Activated CD4-positive, alpha-beta T cell treated with anti-CD3 and anti-CD28 coated beads, Interleukin-2, amount 10 ng/mL, durations not matched to agents 7 days and 5 days (primary cell): ENCODE measurements at places on chromosomes 7 and 10. TPM values are rescaled to one million over a fixed set of nuclear protein-coding genes. Genes with fewer than 3 reads are reported as not detected.

GRCh38 chr7:111475959-111476358 lies 86.3 kb downstream of the IMMP2L start:
- no peak for DNase-seq

GRCh38 chr7:75835688-75836285 lies 22.2 kb upstream of the CCL24 start:
- no peak for DNase-seq

GRCh38 chr7:71527213-71527612 lies 395.3 kb downstream of the GALNT17 start:
- no peak for DNase-seq

DNA sequence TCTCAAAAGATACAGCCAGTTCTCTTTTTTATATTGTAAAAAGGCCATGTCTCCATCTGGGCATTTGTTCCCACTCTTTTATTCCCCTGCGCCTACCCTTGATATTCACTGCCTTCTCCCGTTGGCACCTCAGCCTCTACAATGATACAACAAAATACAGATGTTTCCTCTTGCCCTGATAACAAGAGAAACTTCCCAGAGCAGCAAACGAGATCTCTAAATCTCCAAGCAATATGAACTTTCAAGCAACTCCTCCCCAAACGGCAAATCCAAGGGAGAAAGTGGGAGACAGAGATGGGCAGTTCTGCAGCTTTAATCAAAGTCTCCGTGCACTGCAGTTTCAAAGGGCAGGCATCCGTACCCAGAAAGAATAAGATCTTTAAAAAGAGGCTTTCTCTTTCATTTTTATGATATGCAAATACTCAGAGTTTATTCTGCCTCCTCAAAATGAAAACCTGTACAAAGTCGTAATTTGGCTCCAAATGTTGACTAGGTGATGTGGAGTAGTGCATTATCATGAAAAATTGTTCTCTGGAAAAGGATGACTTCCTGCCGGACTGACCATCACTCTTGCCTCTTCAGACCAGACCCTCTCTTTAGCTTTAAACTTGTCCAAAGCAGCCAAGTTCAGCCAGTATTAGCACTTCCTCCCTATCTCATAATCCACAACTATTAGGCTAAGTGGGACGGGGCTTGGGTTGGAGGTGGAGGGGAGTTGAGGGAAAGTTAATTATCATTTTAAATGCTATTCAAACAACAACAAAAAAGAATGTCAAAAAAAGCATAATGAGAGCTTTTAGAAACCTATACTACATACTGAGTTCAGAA lies 682 bp downstream of the HGF start:
- DNase-seq, result no peak

DNA sequence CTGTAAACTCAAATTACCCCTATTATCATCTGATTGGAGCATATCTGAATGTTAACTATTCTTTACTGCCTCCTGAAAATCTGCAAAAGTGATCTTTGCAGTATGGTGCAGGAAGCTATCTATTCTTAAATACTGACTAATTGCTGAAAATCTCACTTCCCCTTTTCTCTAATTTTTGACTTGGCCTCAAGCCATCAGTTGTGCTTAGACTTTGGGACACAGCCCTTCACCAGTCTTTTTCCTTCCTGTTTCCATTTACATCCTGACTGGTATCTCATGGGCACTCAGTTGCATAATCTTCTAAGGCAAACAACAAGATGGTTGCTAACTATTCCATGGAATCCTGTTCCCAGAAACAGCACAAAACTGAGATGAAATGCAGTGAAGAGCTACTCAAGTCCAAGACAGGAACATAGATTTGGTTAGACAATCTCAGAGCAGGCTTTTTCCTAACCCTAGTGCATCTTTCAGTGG lies 228.5 kb downstream of the SORCS1 start:
- DNase-seq, result no peak

DNA sequence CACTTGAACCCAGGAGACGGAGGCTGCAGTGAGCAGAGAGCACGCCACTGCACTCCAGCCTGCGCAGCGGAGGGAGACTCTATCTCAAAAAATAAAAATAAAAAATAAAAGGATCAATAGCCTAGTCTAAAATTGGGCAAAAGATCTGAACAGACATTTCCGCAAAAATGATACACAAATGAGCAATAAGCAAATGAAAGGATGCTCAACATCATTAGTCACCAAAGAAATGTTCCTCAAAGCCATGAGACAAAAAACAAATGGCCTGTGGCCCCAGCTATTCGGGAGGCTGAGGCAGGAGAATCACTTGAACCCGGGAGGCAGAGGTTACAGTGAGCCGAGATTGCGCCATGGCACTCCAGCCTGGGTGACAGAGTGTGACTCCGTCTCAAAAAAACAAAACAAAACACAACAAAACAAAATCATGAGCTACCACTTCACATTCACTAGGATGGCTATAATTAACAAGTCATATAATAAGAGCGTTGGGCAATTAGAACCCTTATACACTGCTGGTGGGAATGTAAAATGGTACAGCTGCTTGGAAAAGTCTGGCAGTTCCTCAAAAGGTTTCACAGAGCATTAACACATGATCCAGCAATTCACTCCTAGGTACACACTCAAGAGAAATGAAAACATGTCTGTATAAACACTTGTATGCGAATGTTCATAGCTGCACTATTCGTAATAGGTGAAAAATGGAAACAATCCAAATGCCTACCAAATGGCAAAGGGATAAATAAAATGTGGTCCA lies 3.1 kb downstream of the DAGLB start:
- DNase-seq, result no peak

- DNase-seq, result no peak
These were observed 483.0 kb downstream of the MAGI2 start for GRCh38 chr7:78970440-78970916.

GRCh38 chr10:1188558-1189135 lies 132.5 kb downstream of the WDR37 start:
- DNase-seq, result no peak

DNA sequence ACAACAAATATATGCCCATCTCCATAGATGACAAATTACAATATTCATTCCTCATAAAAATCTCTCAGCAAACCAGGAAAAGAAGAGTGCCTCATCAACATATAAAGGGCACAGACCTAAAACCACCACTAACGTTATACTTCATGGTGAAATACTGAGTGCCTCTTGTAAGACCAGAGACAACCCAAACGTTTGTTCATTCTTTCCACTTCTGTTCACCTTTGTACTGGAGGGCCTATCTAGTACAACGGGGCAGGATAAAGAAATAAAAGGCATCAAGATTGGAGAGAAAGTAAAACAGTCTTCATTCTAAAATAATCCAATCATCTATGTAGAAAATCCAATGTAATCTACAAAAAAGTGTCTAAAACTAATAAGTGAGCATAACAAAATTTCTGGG lies 79.1 kb downstream of the LARP4B start:
- no peak for DNase-seq

DNA sequence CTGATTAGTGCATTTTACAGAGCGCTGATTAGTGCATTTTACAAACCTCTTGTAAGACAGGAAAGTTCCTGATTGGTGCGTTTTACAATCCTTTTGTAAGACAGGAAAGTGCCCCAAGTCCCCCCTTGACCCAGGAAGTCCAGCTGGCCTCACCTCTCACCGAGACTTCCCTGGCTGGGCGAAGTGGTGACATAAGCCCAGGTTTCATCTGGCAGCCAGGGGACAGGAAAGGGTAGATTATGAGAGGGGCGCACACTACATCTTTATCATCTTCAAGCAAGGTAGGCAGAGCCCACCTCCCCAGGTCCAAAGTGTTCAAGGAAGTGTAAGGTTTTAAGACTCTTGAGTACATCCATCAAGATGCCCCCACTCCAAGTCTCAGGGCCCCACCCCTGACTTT lies 5.5 kb upstream of the GDF10 start:
- DNase-seq, result no peak

DNA sequence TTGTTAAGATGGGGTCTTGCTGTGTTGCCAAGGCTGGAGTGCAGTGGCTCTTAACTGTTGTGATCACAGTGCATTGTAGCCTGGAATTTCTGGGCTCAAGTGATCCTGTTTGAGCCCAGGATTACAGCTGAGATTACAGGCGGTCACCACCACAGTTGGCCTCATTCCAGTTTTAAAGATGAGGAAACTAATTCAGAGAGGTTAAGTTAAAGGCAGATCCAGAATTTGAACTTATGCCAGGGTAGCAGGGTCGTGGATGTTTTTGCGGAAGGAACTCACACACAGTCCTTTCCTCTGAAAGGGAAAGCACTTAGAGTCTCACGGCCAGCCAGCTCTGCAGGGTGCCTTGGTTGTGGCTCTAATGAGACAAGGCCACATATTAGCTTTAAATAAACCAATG lies 84.7 kb downstream of the MMRN2 start:
- no peak for DNase-seq

GRCh38 chr10:66924674-66925345 lies 1.0 kb upstream of the LRRTM3 start:
- DNase-seq, result no peak

DNA sequence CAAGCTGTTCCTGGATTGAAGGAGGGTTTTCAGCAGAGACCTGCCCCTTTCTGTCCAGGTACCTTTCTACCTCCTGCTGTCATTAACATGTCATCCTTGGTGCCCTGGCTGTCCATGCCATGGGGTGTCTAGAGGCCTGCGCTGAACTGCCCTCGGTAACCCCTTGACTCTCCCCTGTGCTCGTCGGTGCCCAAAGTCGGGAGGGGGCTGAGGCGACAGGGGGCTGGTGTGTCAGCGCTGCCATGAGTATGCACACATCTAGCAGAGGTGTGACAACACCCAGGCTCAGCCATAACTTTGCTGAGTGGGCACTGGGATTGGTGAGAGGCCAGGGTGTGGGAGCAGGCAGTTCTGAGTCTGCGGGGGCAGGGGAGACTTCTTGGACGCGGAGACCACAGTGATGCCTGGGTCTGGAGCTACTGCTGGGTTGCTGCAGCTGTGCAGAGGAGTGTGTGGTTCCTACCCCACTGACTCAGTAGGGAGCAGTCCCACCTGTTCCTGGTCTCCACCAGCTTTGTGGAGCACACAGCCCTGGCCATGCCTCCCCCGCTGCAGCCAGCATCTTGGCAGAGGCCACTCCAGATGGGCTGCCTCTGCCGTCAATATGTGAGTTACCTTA lies 376.2 kb upstream of the SEMA3C start:
- no peak for DNase-seq

The EBLN1 gene
- not detected for total RNA-seq

The SEMA3D gene
- total RNA-seq, result not detected

The FANK1 gene
- total RNA-seq, result 0.35 TPM

The GATA3 gene
- 48.1 TPM for total RNA-seq

The TFEC gene
- not detected for total RNA-seq
